Esophagus squamous epithelium (tissue), 5 donors: ENCODE measurements at places on chromosomes 12 and 14.

DNA sequence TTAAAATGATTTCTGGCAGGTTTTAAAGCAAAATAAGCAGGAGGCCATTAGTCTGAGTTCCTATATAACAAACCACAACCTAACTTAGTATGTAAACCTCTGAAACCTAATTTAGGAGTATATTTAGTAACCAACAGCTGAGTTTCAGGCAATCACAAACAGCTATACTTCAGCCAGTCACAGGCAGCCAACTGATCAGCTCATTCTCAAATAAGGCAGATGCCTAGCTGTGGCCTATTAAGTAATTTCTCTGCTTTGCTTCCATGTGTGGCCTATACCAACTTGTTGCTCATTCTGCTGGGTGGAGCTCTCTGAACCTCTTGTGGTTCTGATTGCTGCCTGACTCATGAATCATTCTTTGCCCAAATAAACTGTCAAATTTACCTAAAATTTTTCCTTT, 408.9 kb upstream of the FBXO33 start:
- no peak for DNase-seq

DNA sequence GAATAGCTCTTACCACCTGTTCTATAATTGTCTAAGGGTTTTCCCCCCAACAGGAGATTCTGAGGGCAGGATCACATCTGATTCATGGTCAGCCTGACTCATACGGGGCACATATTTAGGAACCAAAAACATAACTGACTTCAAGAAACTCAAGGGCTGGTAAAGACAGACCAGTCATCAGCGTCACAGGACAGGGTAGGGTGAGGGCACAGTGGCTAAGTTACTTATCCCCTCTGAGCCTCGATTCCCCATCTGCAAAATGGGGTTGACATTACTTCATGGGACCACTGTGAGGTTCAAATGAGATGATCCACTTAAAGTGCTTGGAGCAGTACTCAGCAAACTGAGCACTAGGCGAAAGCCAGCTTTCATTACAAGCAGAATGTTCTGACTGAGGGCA, 606 bp downstream of the CINP start:
- DNase-seq, result no peak

DNA sequence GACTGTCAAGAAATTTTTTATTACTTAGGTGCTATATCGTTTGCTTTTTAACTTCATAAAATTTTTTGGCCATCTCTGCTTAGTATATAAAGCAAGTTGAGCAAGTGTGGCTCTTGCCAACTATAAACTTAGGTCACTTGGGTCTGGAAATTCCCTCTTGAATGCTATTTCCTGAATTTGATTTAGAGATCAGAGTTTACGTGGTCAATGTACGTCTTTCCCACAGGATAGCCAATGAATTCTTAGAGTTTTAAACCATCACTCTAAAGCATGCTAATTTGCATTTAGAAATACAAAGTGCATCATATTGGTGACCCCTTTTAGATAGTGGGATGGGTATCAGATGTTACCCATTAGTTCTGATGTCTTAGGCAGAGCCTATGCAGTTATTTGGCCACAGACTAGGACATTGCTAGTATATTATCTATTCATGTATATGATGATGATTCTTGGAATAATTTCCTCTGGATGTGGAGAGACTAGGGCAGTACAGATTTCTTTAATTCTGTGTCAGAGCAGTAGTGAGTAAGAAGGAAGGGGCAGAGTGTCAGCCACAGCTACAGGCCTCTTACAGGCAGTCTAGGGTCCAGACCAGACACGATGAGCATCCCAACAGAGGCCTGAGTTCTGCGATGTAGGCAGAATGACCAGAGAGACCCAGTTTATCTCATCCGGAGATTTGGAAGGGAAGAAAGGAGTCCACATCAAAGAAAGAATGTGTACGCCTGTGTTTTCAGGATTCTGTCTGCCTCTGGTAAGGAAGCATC, 30.3 kb downstream of the SCN8A start:
- no peak for DNase-seq

DNA sequence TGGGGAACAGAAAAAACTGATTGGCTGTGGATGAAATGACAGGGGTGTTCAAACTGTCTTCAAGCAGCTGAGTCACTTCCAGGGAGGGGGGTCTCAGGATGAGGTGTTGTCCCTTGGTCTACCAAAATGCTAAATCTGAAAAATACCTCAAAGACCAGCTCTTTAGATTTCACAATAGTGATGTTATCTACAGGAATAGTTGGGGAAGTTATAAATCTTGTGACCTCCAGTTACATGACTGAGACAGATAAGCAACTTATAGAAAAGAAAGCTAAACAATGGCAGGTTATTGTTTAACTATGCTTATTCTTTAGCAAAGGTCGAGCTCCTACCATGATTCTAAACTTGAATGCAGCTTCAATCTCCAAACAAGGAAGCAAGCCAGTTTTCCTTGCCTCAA, 125.4 kb downstream of the SYT10 start:
- DNase-seq, result no peak

DNA sequence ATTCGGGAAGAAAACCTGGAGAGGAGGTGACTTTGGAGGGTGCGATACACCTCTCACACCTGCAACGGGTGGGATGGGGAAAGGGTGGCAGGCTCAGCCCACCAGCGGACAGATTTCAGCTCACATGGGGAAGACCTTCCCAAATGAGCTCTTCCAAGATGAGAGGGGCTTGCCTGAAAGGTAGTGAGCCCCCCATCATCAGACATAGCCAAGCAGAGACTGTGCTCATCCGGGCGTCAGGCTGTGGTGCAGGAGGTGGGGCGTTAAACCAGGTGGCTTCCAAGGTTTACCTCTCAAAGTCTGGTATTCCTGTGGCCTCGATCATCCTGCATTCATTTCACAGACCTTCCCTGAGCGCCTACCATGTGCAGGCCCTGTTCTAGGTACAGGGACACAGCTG, 105.4 kb upstream of the FKBP4 start:
- no peak for DNase-seq

GRCh38 chr12:57718641-57719528, 19.7 kb downstream of the AGAP2 start:
- DNase-seq, result no peak

DNA sequence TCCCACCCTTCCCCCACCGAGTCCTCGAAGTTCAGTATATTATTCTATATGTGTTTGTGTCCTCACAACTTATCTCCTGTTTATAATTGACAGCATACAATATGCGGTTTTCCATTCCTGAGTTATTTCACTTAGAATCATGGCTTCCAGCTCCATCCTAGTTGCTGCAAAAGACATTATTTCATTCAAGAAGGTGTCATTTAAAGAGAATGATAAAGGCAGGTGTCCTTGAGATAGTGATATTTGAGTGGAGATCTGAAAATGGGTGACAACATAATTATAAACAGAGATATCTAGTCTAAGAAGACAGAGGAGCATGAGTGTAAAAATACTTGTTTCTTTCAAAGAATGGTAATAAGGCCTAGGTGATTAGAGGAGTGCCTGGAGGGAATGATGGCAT, 876.8 kb downstream of the SLC6A15 start:
- DNase-seq, result no peak

DNA sequence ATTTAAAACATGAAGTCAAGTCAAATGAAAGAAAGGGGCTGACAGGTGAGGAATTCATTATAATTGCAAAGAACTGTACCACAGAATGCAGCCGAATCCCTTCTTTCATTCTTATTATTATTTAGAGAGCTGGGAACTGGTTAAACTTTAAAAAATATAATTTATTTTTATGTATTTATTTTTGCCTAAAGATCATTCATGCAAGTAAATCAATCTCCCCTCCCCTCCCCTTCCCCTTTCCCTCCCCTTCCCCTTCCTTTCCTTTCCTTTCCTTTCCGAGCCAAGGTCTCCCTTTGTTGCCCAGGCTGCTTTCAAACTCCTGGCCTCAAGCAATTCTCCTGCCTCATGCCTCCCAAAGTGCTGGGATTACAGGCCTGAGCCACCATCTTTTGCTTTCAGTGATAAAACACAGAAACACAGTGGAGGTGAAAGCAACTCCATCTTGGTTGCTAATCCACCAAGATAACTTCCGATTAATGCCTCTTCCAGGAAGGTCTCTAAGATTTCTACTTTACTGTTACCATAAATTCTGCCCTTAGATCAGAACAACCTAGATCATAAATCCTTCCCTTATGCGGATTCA, 6.0 kb upstream of the UBC start:
- DNase-seq, result no peak

DNA sequence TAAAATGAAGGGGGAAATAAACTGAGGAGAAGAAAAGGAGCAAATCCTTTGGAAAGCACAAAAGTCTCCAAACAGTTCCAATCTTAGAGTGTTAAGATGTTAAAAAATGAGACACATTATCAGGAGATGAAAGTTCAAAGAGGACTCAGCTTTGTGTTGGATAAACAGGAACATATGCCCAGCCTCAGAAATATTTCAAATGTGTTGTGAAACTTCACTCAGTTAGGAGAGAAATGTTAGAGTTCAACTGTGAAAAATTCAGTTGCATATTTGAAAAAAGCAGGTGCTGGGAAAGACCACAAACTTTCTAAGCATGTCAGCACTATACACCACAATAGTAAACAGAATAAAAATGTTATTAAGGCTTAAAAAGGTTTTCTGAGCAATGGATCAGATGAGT, 136.8 kb upstream of the PRKD1 start:
- no peak for DNase-seq

DNA sequence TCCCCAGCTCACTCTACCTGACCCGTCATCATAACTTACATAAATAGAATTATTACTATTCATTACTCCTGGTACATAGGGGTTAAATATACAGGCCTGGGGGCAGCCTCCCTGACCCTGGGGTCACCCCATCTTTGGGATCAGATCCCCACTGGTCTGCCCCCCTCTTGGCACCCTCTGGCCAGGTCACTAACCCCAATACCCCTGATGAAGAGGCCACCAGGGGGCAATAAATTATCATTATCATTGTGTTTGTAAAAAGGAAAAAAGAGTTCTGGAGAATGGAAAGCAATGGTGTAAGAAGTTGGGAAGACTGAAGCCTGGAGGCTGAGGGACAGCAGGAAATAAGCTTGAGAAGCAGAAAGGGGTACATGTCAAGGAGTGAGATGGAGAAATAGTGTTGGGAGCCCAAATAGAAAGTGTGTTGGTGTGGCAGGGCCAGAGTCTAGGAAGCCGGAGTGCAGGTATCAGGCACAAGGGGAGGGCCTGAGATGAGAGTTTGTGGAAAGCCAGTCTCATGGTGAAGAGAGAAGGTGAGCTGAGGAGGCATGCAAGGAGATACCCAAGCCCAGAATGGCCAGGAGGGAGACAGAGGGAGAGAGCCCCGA, 6.1 kb upstream of the AAAS start:
- DNase-seq, result no peak

GRCh38 chr14:32495435-32495734, 166.3 kb downstream of the AKAP6 start:
- DNase-seq, result no peak

DNA sequence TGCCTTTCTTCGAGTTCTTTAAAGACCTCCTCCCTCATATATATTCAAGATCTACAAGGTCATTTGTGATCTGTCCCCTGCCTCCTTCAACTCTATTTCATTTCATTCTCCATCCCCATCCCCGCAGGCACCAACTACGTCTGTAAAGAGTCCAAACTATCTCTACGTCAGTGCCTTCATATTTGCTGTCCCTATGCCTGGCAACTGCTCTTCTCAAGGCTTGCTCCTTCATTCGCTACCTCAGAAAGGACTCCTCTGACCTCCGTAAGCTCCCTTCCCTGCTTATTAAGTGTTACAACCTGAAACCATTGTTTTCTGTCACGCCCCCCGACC, 650 bp downstream of the LLPH start:
- DNase-seq, result no peak

GRCh38 chr14:71524320-71524982, 407.8 kb upstream of the RGS6 start:
- no peak for DNase-seq

GRCh38 chr14:84098261-84098660, 1431.7 kb upstream of the FLRT2 start:
- DNase-seq, result no peak

GRCh38 chr12:82430541-82431145, 72.3 kb downstream of the METTL25 start:
- DNase-seq, result no peak

DNA sequence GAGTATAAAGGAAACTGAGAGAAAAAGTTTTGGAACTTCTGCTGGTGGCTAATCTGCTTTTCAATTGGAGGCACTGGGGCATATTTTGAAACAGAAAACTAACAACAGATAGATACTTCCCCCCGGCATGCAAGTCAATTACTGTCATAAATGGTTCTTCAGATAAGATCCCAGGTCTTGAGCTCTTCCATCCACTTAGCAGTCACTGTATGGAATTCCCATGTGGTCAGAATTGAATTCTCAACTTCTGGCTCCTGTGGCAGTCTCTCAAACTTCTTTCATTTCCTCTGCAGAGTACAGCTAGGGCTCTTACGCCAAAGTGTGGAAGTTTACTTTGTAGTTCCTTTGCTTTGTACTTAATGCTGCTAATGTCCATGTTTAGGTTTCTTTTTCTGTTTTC, 452.2 kb downstream of the IPO8 start:
- DNase-seq, result no peak

GRCh38 chr12:51675071-51675803, 84.2 kb downstream of the SCN8A start:
- no peak for DNase-seq

- no peak for DNase-seq
These were observed 901 bp upstream of the NFKBIA start for GRCh38 chr14:35405304-35405996.

GRCh38 chr12:92146497-92147224, 1.0 kb upstream of the BTG1 start:
- DNase-seq, result no peak

DNA sequence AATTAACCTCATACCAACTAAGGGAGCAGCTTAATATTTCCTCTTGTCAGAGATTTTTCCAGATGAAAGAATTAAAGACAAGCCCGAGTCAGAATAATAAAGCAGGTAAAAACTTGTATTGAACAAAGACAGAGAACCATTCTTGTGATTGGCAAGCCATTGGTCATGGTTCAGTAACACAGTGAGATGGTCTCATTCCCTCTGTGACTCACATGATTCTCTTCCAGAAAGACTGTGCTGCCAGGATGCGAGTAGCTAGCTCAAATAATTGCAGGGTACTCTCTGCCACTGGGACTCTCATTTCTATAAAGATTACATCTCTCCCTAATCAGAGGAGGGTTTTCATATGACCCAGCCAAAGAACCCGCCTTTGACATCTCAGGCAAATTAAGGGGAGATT, 179.4 kb downstream of the PHLDA1 start:
- DNase-seq, result no peak

GRCh38 chr12:89878950-89879349, 170.3 kb upstream of the ATP2B1 start:
- no peak for DNase-seq
